ENCODE measurements at places on chromosomes 7 and 10.

DNA sequence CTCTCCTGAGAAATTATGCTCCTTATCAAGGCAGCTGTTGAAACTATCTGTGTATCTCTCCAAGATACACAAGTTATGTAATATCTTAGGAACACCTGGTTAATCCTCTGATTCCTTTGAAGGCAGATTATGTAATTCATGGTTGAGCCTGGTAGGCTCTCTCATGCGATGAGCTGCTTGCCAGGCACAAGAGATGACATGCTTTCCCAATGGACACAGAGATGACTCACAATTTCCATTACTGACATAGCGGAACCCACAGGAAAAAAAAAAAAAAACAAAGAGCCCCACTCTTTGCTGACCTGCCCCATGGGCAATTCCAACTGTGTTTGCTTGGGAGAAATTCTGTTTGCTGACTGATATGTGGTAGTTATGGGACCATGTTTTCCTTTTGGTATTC is 736.4 kb upstream of the PHF14 start:
- no peak for DNase-seq

DNA sequence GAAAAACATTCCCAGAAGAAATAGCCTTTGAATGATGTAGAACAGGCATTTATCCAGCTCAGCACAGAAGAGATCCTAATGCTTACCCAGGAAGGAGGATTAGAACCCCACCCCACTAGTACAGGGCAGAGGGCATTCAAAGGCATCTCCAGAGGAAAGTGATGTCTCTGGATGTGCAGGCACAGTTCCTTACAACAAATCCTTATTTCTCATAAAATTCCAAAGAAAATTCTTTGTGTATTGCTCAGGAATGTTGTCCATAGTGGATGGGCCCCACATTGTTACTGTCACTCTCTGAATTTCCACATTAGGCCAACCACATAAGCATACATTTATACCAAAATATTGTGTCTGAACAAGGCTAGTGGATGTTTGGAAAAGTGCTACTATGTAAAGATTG is 243.0 kb downstream of the ADRA2A start:
- no peak for DNase-seq

GRCh38 chr10:60967854-60968484 is 24.0 kb upstream of the RHOBTB1 start:
- no peak for DNase-seq

DNA sequence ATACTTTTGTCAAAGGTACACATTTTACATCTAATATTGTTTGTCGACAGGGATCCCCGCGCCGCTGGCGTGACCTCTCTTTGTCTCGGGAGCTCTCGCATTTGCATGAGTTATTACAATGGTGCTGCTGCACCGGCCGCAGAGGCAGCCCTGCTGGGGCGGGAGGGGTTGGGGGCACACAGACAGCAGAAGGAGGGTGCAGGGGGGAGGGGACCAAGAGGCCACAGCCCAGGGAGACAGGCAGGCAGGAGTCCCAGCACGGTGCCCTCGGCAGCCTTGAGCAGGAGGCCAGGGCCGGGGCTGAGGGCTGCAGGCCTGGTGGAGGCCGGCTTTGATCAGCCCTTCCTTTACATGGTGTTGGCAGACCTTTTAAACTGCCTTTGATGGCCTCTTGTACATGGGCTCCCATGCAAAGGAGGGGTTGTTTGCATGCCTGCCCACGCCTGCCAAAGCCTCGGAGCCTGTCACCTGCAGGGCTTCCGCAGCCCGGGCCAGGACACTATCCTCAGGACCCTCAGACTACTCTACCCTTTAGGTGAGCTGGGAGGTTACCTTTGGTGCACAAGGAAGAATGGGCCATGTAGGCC is 95.5 kb downstream of the EBF3 start:
- DNase-seq: no peak

GRCh38 chr10:16519908-16520861 is 1.5 kb downstream of the C1QL3 start:
- no peak for DNase-seq

DNA sequence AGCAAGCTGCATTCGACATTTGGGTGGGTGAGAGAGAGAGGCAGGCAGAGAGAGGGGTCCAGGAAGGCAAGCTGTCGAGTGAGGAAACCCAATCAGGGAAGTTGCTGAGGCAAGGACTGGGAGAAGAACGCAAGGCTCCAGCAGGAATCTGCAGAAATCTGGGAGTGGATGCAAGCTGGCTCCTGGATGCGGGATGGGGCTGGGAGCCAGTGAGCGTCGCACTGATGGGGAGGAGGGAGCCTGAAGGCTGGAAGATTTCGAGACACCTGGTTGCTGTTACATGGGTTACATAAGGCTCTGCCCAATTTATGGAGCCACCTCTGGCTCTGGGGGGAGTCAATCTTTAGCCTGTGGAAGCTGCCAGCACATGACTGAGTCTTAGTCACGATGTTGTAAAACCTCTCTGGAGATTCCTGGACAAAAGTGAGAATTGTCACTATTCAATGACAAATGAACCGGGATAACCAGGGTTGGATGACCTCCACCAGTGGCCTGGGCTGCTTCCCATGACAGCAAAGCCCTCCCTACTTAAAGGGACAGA is 51.1 kb upstream of the ADRB1 start:
- DNase-seq: no peak

DNA sequence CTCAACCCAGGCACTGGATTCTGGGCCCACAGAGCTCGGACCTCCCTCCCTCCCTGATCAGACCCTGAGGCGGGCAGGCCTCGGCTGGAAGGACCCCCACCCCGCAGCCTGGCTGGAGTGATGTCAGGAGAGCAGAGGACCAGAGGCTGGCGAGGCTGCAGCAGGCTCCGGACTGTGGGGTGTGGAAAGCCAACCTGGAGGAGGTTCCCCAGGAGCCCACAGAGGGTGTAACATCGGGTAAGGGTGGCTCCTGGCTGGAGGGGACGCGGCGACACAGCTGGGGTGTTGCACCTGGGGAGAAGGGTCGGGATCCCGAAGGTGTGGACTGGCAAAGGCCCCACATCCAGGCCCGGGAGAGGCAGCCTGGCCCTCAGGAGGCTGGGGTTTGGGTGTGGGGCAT is 8.9 kb upstream of the MICALL2 start:
- DNase-seq: no peak

GRCh38 chr7:157224627-157225026 is 85.9 kb downstream of the UBE3C start:
- no peak for DNase-seq

- no peak for DNase-seq
These were observed 101.6 kb downstream of the OTUD1 start for GRCh38 chr10:23540401-23541030.

GRCh38 chr10:110852255-110852896 is 19.4 kb upstream of the PDCD4 start:
- no peak for DNase-seq

DNA sequence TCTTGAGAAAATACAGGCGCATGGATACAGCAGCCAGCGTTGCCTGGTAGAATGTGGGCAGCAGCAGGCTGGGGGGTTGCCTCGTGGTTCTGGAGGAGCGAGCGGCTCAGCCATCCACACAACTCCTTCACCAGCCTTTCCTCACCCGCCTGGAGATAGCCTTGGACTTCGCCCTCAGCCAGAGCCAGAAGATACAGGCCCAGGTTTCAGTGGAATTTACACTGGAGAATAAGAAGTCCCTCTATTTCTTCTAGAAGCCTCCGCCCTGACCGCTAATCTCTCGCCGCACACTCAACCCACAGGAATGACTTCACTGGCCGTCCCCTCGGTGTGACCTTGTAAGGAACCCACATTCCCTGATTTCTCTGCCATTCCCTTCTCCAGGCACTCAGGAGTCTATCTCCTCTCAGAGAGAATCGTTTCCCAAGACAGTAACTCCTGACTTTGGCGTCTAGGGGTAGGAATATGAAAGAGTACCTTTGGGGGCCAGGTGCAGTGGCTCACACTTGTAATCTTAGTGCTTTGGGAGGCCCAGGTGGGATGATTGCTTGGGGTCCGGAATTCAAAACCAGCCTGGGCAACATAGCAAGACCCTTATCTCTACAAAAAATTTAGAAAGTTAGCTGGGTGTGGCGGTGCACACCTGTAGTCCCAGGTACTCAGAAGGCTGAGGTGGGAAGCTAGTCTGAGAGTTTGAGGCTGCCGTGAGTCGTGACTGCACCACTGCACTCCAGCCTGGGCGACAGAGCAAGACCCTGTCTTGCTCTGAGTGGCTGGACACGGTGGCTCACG is 52.0 kb upstream of the ECHDC3 start:
- DNase-seq: no peak

- DNase-seq: no peak
These were observed 32.0 kb downstream of the VOPP1 start for GRCh38 chr7:55540226-55540858.

DNA sequence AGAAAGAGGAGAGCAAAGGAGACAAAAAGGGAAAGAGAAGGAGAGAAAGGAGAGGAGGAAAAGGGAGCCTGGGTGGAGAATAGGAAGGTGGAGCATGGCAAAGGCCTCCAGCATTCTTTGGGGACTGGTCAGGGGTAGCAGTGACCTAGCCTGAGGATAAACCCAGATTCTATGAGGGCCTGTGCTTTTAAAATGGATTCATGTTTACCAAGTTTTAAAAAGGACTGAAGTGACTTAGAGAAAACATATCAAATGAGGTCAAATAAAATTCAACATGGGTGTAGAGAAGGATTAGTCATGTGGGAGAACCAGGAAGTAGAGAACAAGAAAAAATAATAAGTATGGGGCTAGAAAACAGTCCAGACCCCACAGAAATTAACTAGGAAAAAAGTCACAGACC is 20.7 kb downstream of the CREB3L2 start:
- DNase-seq: no peak

GRCh38 chr10:47282657-47283018 is 17.4 kb upstream of the GDF10 start:
- DNase-seq: no peak

- DNase-seq: no peak
These were observed 139.0 kb downstream of the VIPR2 start for GRCh38 chr7:159005618-159006017.
